ENCODE measurements at places on chromosomes 12 and 14.
A peak's percentile ranks its signal among the peaks of the same experiment; 100 is the strongest.

DNA sequence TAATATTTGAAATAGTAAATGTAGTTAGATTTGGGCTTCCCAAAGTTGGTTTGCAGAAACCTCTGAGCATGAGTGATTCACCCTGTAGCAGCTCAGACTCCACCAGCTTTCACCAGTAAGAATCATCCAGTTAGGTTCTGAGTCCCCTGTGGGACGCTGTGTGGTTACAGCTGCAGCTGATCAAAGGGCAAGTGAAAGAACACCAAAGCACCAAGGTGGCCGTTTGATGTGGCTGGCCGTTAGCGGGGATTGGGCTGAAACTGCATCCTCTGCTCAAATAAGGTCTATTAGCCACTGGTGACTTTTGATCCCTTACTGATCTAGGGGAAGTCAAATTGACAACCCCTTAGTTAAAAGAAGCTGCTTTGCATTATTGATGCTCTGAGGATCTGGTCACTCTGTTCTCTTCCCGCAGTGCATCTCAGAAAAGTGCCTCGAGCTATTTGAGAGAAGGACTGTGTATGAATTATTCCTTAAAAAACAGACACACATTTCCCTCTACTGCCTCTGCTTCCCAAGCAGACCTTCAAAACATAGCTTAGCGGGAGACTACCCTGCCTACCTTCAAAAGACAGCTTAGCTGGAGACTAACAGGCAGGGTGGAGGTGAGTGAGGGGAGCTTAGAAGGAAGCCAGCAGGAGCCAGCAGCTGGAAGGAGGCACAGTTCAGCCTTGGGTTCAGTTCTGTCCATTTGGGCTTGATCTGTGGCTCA is 3.7 kb downstream of the ABHD12B start:
- H3K27me3 ChIP-seq = peaks cover 48% of the 10 kb centered on the region
- no peak overlapping the region for H3K4me3 ChIP-seq
- no peaks in the 10 kb centered on the region for H3K4me1 ChIP-seq
- no peaks in the 10 kb centered on the region for H3K36me3 ChIP-seq

GRCh38 chr14:75999511-76000190 is 14.1 kb downstream of the IFT43 start:
- DNase-seq = no peak
- H3K4me1 ChIP-seq = no peaks in the 10 kb centered on the region
- H3K4me3 ChIP-seq = no peak overlapping the region
- no peaks in the 10 kb centered on the region for H3K27me3 ChIP-seq
- H3K36me3 ChIP-seq = peaks cover 9% of the 10 kb centered on the region

DNA sequence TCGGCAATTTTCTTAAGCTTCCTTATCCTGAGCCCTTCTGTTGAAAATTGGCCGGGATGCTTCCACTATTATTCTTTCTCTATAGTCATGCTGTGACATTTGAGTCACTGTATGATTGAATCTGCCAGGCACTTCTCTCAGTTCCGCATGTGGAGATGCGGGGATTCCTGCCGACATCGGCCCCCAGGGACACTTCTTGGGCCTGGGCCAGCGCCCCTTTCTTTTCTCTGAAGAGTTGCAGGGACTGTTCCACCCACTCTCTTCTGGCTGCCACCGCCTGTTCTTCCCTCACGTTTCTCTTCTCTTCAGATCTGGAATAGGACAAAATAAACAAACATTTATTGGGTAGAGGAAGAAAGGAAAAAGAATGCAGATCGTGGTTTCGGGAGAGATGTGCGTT is 310.1 kb downstream of the ETNK1 start:
- no peak overlapping the region for H3K27ac ChIP-seq
- no peaks in the 10 kb centered on the region for H3K4me1 ChIP-seq
- DNase-seq = no peak
- no peaks in the 10 kb centered on the region for H3K36me3 ChIP-seq
- no peaks in the 10 kb centered on the region for H3K27me3 ChIP-seq

- H3K4me3 ChIP-seq = no peak overlapping the region
- no peaks in the 10 kb centered on the region for H3K36me3 ChIP-seq
- no peaks in the 10 kb centered on the region for H3K4me1 ChIP-seq
- H3K27ac ChIP-seq = no peak overlapping the region
- no peaks in the 10 kb centered on the region for H3K27me3 ChIP-seq
Observed at GRCh38 chr14:38931969-38932652, 170.9 kb downstream of the SEC23A start.

- DNase-seq = peak; percentile 87
- H3K4me1 ChIP-seq = peaks cover 23% of the 10 kb centered on the region
- H3K27ac ChIP-seq = peak overlapping the region; percentile 81
- peaks cover 44% of the 10 kb centered on the region for H3K36me3 ChIP-seq
- peak overlapping the region; percentile 84 for H3K4me3 ChIP-seq
Observed at GRCh38 chr12:67647799-67648520, 585 bp upstream of the DYRK2 start.

DNA sequence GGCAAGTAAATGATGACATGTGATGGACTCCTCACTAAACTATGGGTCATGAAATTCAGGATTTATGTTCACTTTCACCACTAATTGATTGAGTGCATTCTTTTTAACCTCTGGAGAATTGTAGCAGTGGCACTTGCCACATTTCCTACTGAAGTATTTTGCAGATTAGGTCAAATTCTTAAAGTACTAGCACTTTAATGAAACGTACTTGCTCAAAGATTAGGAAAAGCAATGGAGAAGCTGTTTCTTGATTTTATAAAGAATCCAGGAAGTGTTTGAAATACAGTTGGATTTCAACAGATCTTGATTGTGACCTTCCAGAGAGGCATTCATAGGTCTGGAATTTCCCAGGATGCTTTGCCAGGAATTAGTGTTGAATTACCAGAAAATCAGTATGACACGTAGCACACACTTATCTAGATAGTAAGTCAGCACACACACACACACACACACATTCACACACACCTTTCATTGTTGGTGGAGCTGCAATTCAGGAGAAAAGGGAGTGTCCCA is 162.6 kb downstream of the MYRFL start:
- no peak overlapping the region for H3K4me3 ChIP-seq
- no peak overlapping the region for H3K27ac ChIP-seq
- H3K36me3 ChIP-seq = no peaks in the 10 kb centered on the region
- DNase-seq = peak; percentile 86

- H3K4me3 ChIP-seq = no peak overlapping the region
- no peaks in the 10 kb centered on the region for H3K27me3 ChIP-seq
- H3K4me1 ChIP-seq = no peaks in the 10 kb centered on the region
- no peak for DNase-seq
- no peaks in the 10 kb centered on the region for H3K36me3 ChIP-seq
Observed at GRCh38 chr14:54889919-54890318, 12.7 kb downstream of the GCH1 start.
